Breast epithelium (tissue), 4 donors: ENCODE measurements at places on chromosomes 1 and 21.

DNA sequence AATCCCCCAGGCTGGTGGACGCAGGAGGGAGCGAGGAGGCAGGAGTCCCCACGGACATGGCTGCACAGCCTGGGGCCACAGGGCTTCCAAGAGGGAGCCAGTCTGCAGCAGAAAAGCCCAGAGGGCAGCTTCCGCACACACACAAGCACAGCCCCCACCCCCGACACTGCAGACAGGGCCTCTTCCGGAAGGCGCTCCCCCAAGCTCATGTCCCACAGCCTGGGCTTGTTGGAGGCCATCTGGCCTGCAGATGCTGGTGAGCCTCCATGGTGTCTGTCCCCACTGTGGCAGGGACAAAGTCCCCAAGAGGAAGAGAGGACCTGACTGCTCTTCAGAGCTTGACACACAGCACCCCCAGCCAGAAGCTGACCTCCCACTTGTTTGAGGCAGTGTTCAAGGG, 13.4 kb upstream of the KIAA1614 start:
- no peak for DNase-seq

GRCh38 chr1:87820668-87821334, 492.1 kb downstream of the LMO4 start:
- no peak for DNase-seq

DNA sequence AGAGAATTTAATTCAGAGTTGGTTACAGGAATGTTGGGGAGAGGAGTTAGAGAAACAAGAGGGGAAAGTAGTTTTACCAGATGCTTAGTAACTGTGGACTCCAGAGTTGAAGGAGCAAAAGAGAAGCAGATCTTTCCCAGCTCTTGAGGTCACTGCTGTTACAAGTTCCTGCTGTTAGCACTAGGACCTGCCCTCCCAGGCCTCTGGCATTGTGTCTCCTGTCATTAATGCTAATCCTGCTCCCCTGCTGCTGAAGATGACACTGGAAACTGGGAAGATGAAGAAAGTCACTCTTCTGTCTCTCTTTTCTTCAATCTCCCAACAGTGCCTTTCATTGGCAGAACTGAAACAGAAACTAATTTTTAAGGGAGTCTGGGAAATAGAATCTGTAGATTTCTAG, 845.6 kb downstream of the ADGRL2 start:
- no peak for DNase-seq

DNA sequence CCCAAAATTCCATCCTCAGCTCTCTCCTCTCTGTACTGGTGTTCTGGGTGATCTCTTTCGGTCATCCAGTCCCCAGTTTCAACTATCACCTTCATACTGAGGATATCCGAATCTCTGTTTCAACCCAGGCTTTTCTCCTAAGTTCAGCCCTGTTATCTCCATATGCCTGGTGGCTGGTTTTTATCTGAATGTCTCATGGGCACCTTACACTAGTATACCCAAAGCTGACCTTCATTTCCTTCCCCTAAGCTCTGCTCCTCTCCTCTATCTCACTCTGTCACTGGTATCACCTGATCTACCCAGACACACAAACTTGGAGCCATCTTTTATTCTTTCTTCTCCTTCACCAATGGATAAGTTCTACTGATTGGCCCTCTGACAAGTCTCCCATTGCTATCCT, 53.0 kb downstream of the LRRC71 start:
- no peak for DNase-seq

GRCh38 chr1:5191470-5191869, 537.1 kb downstream of the AJAP1 start:
- DNase-seq, result no peak
